ENCODE measurements at places on chromosomes 4 and X.

DNA sequence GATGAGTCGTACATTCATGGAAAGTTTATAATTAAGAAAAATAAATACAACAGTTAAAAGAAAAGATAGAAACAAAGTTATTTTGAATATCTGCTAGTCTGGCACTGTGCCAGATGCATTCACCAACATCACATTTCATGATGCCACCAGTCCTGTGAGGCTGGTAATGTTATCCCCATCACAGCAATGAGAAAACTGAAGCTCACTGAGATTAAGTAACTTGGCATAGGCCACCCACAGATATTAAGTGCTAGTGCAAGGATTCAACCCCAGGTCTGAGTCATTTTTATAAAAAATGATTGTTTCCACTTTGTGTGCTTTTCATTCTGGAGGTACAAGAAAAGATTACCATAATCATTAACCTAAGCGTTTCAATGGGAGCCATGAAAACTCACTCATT is 65.0 kb upstream of the IL15 start:
- peak; percentile 7 for DNase-seq

- peak; percentile 61 for DNase-seq
Observed at GRCh38 chr4:169269916-169270809, 593 bp downstream of the SH3RF1 start.

- DNase-seq: peak; percentile 51
Observed at GRCh38 chr4:145840162-145840768, 98.4 kb downstream of the ZNF827 start.

DNA sequence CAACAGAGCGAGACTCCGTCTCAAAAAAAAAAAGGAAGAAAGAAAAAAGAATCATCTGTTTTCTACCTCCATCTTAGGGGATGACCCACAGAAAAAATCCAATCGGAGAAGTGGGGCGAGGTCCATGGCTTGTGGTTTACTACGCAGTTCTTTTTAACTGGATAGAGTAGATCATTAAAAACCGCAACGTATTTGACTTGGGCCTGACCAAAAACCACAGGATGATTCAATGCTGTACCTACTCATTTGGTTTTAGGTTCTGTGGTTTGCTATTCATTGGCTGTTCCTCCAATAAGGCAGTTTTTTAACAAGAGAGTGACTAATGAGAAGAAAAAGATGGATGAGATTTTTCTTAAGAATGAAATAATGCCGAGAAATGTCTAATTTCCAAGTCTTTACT is 83.7 kb downstream of the FREM3 start:
- no peak for DNase-seq

- DNase-seq: no peak
Observed at GRCh38 chr4:182756161-182756690, 161.0 kb downstream of the DCTD start.

DNA sequence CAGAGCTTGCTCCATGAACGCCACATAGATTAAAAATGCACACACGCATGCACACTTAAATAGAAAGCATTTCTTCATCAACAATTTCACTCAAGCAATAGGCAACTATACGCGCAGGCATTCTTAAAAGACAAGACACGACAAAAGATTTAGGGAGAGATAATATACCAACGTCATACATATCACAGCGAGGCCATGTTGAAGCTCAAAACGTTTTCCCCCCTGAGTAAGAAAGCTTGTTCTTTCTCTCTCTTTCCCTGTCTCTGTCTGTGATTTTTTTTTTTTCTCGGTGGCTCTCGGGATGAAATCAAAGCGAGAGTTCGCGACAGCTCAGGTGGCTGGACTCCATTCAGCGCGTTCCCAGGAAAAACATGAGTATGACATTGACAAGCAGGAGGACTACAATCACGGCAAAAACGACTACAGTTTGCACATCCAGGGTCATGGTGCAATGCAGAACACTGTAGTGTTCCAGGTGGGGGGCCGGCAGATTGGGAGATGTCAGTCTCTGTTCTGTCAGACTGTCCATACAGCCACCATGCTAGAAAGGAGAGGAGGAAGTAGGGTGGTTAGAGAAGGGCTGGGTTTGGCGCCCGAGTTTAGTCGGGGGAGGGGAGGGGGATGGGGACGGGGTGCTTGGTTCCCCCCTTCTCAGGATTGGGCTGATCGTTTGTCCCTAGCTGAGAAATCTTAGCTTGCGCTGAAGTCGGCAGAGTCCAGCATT is 30.7 kb downstream of the ARHGEF9 start:
- peak; percentile 63 for DNase-seq

DNA sequence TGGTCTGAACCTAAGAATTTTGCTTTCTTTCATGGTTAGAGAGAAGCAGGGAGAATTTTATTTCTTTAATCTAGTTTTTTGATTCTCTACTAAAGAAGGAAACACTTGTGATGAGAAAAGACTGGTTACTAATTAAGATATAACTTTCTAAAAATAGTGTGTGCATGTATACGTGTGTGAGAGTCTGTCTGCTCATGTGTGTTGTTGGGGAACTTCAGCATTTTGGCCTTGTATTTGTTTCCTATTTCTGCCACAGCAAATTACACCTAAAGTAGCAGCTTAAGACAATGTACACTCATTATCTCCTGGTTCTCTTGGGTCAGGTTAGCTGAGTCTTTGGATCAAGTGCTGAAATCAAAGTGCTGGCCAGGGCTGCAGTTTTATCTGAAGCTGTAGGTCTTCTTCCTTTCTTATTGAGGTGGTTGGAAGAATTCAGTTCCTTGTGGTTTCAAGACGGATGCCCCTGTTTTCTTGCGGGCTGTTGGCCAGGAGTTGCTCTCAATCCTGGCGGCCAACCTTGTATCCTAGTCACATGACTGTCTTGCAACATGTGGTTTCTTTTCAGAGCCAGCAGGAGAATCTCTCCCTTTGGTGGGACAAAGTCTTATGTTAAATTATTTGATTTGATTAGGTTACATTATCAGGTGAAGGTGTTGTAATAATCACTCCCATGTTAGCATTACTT is 188.4 kb upstream of the CLNK start:
- no peak for DNase-seq

- no peak for DNase-seq
Observed at GRCh38 chrX:15525664-15526416, 25.2 kb downstream of the BMX start.

- DNase-seq: peak; percentile 63
Observed at GRCh38 chr4:27836523-27836922, 975.9 kb downstream of the STIM2 start.

- DNase-seq: peak; percentile 71
Observed at GRCh38 chrX:12007881-12008280, 130.4 kb upstream of the FRMPD4 start.

GRCh38 chr4:141899103-141899502 is 262.7 kb downstream of the IL15 start:
- DNase-seq: no peak

GRCh38 chr4:33078145-33078544 is 2358.0 kb downstream of the PCDH7 start:
- no peak for DNase-seq

GRCh38 chrX:45077748-45078424 is 122.8 kb downstream of the DIPK2B start:
- DNase-seq: no peak

DNA sequence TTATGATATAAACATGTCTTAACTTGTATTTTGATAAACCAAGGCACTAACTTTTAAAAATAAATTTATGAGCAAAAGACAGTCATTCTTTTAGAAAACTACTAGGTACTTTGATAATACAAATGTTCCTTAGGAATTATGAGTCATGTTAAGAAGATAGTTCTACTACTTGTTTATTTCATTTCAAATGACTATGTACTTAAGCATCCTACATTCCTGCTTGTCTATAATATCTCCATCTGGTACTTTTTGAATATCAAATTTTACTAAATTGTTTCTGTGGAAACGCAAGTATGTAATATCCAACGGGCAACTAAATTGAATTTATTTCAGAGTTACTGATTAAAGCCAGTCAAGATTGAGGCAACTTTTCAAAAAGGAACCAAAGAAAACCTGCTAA is 61.8 kb downstream of the CAMK2D start:
- peak; percentile 33 for DNase-seq

GRCh38 chrX:15911734-15912550 is 57.3 kb upstream of the AP1S2 start:
- no peak for DNase-seq

GRCh38 chr4:186979961-186980745 is 256.5 kb upstream of the FAT1 start:
- DNase-seq: peak; percentile 61

GRCh38 chr4:156521631-156522030 is 450.0 kb downstream of the PDGFC start:
- no peak for DNase-seq

DNA sequence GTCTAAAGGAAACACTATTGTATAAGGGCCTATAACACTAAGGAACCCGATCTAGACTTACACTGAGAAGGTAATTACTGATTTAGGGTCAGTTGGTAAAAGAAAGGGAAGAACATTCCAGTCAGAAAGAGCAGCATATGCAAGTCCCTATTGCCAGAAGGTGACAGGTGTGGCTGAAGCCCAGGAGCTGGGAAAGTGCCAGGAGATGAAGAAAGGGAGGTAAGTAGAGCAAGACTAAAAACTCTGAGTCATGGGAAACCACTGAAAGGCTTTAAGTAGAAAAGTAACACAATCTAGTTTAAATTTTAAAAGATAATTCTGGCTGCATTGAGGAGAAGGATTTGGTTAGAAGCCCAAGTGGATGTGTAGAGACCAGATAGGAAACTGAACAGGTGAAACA is 77.7 kb upstream of the INTU start:
- no peak for DNase-seq

GRCh38 chr4:27702730-27703431 is 842.2 kb downstream of the STIM2 start:
- no peak for DNase-seq

GRCh38 chr4:146435962-146436361 is 85.8 kb downstream of the SLC10A7 start:
- no peak for DNase-seq

- no peak for DNase-seq
Observed at GRCh38 chrX:129427267-129427666, 96.0 kb downstream of the SMARCA1 start.

- peak; percentile 48 for DNase-seq
Observed at GRCh38 chrX:130105244-130105643, 5.1 kb downstream of the ELF4 start.

DNA sequence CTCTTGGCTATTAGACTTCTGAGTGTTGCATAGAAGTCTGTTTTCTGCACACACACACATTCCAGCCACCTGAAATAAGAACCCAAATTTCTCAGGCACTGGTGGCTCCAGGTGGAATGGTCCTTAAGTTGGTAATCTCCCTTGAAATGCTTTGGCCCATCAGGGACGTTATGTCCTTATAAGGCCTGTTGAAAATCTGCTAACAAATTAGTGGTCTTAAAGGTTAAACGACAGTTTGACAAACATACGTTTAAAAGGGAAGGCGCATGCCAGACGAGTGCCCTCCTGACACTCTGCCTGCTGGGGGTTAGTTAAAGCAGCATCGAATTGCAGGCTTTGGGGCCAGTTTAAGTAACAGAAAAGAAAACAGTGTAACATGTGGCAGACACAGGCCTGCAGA is 125.0 kb downstream of the TBX22 start:
- DNase-seq: no peak

DNA sequence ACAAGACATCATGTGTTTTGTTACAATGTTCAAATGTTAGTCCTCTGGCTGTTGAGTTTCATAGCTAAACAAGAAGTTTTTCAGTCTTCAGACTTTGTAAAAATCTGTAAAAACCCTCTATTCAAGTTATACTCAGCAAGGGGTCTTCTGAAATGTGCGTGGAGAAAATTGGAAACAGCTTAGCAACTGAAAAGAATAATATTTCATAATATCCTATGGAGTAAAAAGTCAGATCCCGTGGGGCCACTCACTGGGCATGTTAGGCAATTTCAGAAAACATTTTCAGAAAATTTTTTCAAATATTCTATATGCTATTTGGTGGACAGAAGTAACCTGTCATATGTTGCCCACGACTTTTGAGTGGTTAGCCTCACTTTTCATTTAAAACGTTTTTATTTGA is 118.3 kb downstream of the CORIN start:
- DNase-seq: no peak

DNA sequence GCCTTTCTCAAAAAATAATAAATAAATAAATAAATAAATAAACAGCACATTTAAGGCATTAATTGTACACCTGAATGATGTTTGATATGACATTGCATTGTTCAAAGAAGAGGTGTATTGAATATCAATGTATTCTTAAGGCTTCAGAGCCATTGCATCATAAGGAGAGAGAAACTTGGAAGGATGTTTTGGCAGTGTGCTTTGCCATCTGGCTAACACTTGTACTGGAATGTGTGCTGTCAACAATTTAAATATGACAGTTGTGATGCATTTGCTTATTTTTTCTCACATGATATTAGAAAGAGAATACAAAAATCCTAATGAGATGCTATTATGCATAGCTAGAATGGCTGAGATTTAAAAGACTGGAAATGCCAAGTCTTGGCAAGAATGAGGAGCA is 67.8 kb downstream of the FAM133A start:
- DNase-seq: no peak

DNA sequence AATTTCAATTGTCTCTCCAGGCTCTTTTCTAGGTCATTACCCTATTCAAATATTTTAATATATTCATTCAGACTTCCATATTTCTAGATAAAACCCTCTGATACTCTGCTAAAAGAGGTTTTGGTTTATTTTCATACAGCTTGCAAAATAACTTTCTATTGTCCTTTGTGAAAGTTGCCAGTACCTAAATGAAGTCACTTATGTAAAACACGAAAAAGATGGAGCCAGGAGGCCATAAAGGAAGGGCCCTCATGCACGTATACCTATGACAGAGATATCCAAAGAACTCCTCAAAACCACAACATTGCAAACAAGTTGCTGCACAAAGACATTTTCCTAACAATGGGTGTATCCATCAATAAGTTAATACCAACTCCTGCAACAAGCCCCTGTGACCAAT is 25.7 kb upstream of the ELOVL6 start:
- no peak for DNase-seq

DNA sequence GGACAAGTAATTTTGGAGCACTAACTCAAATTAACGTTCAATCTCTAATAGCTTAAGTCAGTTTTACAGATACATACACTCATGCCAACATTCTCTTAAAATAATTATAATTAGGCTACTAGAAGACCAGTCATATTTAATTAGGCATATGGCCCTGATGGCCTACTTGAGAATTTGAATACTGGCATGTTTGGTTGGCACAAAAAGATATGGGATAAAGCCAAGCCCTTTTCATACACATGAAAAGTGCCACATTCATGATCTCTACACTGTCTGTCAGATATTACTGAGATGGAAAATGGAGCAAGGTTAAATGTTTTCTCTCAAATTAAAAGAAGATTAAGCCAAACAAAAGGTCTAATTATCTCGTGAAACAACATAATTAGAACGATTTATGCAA is 1091.0 kb downstream of the C4orf33 start:
- no peak for DNase-seq

GRCh38 chr4:32574803-32575202 is 1854.6 kb downstream of the PCDH7 start:
- no peak for DNase-seq

DNA sequence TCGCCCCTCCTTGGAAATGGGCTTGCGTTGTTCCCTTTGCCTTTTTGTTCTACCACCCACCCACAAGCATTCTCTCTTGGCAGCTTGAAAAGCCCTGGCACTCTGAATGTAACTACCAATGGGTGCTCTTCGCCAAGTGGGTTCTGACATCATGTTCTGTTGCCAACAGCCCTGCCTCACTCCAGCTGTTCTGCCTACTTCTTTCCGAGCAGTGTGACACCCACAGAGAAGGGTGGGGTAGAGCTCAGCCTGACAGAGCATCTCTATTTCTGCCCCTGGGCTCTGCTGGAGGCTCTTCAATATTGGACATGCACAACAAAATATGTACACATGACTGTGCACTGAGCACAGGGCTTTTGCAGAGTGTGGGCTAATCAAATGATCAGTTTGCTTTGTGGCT is 15.6 kb upstream of the EXOSC9 start:
- DNase-seq: no peak
